NCI-H187 (cell line): ENCODE measurements at places on chromosomes 6 and 20.

GRCh38 chr6:89110284-89110683 lies 7.6 kb downstream of the SRSF12 start:
- DNase-seq, result no peak

- DNase-seq, result no peak
These were observed 16.1 kb downstream of the CTCFL start for GRCh38 chr20:57508831-57509230.

DNA sequence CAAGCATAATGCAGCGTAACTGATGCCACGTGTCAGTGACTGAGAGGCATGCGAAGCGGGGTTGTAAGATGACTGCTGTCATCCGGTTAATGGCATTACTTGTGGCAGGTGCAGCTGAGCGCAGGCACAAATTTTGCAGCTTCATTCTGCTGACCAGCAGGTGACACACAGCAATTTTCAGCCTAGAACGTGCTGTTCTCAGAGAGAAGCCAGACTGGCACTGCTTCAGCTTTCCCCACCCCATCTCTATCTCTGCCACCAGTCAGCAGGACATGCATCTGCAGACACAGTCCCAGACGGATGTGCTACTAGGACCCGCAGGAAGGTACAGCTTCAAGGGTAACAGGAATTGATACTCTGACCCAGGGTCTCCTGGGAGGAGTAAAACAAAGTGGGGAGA lies 221.8 kb downstream of the KIF16B start:
- DNase-seq, result no peak

DNA sequence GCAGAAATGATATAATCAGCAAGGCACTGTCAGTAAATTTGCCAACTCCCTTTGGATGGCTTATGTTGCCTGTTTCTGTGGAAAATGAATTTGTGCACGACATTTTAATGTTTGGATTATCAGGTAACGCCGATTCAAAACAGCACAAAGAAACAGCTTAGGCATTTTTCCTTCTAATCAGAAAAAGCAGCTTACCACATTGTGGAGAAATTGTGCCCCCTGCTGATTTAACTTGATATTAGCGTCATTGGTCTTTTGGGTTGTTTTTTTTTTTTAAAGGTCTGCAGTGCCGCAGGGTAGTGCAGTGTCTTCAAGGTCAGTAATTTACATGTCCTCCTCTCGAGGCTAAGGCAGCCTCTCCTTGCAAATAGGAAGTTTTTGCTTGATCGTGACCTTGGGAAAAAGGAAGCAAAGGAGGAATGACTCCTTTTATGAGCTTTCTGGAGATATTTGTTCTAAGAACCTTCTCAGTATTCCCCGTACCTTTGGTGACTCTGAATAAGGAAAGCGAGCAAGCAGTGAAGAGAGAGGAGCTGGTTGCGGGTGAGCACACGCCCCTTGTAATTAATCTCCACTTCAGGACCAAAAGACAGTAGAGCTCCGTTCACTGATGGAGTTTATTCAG lies 79.1 kb downstream of the ELOVL4 start:
- peak; percentile 78 for DNase-seq

- DNase-seq, result no peak
These were observed 71.4 kb upstream of the MLN start for GRCh38 chr6:33875141-33875581.

GRCh38 chr20:58580474-58580835 lies 65.3 kb upstream of the APCDD1L start:
- no peak for DNase-seq
